ENCODE measurements at places on chromosomes 5 and 9.
A peak's percentile ranks its signal among the peaks of the same experiment; 100 is the strongest.

DNA sequence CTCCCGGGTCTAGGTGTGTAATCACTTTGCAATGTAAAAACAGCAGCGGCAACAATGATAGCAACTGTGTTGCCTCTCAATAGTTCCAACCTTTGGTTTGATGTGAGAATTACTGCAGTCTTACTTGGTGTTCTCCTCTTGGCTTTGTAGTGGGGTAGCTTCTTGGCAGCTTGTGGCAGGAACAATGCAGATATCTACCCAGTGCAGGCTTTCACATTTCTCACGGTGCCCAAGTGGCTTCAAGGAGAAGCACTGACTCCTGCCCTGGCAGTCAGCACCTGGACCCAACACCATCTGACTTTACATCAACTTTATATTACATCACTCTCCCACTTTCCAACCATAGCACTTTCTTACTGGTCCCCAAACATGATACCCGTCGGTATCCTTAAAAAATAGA, 28.4 kb upstream of the TIFAB start:
- no peak for DNase-seq

DNA sequence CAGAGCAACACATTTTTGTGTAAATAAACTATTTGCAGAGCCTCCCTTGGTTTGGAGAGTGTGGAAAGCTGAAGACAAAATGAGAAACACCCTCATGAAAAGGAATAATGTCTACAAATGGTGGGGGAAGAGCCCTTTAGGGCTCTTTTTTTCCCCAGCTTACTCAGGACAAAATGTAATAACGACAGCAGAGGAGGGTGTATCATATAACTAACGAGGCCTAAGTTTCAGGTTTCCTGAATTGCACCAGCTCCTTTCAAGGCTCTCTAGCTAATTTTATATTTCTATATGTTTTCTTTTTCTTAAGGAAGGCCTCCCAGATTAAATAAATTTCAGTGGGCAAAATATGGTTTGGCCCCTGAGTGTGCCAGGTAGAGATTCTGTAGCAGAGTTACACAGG, 116.3 kb downstream of the FEM1C start:
- DNase-seq, result no peak

GRCh38 chr9:21060919-21061561, 16.7 kb downstream of the IFNB1 start:
- DNase-seq, result no peak

GRCh38 chr5:108801776-108802175, 54.1 kb downstream of the FER start:
- DNase-seq, result peak; percentile 86

DNA sequence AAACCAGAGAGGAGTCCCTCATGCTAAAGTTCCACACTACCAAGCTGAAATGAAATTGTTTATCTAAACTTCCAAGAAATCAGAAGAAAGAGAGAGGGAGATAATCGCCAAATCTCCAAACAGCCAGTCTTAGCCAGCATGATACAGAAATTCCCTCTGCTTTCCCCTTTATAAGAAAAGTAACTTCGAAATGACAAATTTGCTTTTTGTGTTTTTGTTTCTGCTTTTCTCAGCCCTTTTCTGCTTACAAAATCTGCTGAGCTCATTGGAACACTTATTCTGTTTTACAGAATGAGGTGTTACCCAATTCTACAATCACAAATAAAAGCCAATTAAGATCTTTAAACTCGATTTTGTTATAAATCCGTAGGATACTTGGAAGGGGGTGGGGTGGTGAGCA, 72.9 kb downstream of the SFXN1 start:
- DNase-seq, result no peak

DNA sequence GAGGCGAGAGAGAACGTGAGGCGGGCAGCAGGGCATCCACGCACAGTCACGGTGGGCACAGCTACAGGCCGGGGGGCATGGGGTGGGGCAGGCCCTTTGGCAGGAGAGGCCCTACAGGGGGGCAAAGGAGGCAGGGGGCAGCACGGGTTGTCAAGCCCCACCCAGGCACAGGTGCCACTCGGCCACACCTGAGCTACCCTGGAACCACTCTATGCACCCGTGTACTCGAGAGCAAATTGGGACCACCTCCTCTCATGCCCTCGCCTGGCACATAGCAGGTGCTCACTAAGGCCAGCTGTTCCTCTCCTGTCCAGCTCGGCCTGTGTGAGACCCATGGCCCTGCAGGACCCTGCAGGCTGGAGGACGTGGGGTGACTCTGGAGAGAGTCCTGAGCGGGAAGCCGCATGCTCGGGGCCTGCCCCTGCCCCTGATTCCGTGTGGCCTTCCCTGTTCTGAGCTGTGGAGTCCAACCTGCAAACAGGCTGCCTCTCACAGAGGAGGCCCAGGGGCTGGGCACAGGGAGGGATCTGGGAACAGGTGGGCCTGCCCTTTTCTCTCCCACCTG, 31.4 kb upstream of the SARDH start:
- DNase-seq, result no peak

DNA sequence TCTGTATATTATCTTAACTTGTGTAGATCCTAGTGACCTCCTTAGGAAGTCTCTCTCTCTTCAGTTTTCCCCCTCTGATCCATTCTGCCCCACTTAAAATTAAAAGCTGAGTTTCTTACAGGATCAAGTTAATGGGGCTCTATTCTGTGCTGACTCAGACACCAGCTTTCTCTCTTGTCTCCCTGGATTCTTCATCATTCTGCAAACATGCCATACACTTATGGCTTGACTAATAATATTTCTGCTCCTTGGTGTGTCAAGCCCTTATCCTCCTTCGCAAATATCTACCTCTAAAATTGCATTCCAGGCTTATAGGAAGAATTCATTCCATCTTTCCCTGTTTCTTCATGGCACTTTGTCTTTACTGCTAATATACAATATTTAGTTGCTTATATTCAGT, 18.1 kb downstream of the LRRC70 start:
- DNase-seq, result no peak

DNA sequence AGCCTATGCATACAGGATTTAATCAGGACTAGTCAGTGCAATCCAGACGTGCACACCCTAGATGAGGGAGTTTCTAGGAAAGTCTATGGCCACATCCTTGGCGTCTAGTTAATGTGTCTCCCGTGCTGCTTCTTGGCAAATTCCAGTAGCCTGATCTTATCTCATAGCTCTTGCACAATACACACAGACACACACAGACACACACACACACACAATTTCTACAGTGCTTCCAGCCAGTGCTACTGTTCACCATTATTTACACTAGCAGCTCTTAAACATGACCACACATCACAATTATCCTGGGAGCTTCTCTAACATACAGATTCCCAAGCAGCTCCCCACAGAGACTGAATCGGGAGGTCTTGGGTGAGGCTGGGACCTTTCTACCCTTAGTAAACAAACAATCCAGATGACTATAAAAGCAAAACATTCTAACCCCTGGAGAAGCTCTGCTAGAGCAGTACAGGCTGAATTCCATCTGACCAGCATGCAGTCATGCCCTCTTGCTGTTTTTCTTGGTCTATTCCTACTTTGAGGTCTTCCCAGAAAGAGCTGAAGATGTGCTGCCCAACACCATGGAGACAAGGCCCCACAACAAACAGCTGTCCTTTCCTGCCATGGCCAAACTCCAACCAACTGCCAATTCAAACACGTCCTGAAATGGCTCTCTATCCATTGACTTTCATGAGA, 236.6 kb downstream of the DEPDC1B start:
- no peak for DNase-seq

DNA sequence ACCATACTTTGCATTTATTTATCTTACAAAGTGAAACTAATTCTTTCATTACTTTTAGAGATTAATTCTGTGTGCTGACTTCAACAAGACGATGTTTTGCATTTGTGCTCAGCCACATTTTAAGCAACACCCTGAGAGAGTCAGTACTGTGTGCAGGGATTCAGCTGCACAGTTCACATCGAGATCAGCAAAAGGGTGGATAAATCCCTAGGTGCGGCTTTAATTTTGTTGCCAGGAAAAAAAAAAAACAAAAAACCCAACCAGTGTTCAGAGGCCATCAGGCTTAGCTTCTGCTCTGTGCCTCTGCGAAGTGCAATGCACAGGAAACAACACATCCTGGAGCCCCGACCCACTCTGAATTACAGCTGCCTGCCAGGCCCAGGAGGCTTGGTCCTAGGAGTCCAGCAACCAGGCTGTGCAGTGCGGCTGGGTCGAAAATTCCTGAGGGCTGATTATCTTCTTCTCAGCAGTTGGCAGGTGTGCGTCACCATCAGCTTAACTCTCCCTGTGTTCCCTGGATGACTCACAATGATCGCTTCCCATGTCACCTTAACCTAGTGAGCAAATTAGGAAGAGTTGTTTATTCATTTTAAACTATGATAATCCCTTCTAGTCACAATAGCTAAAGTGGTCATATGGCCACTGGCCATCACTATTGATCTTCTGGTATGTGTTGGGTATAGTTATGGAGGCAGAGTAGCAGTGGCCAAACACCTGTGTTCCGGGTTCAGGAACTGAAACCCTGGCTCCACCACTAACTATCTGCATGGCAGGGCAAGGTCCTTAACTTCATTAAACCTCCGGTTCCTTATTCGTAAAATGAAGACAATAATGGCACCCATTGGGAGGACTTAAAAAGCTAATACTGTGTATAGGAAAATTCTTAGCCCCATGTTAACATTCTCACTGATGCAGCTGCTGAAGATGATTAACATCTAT, 31.2 kb upstream of the NDUFB6 start:
- peak; percentile 93 for DNase-seq

DNA sequence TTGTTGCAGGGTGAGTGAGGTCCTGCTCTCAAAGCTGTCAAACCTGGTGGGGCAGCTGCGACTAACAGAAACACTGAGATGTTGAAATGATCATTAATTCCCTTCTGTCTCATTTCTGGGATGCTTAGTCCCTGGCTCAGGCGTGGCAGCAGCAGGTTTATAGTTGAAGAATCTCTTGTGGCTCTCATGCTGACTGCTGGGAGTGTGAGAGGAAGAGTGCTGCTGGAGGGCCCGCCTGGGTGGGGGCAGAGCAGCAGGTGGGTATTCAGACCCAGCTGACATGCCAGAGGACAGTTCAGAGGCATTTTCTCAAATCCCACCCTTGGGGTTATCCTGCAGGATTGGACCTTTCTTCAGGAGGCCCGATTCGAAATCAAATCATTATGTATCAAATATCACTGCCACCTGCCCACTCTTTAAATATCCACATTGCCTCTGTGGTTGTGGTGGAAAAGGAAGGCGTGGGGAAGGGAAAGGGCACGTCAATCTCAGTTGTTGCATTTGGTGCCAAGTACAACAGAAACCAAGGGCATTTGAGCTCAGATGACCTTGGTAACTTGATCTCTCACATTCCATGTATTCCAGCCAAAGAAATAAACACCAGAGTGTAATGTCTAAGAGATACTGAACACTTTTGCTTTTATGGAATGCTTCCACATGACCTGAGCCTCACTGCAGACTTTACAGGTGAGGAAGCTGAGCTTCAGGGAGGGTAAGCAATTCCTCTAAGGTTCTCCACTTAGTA, 224.3 kb downstream of the AOPEP start:
- DNase-seq, result no peak

DNA sequence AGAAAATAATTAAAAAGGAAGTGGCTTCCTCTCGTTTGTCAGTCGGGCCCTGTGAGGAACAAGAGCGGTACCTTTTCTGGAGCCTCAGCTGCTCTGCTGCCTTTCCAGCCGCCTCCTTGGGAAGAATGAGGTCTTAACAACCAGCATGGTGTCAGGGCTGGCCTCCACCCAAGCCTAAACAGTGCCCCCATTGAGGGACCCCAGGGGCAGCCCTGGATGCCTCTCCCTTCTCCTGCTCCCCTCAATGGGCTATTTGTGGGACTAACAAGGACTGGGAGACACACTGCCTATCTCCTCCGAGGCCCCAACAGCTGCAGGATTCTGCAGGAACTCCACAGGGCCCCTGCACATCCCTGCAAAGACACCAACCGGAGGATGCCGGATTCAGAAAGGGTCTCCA, 155.4 kb upstream of the MAP3K1 start:
- no peak for DNase-seq

DNA sequence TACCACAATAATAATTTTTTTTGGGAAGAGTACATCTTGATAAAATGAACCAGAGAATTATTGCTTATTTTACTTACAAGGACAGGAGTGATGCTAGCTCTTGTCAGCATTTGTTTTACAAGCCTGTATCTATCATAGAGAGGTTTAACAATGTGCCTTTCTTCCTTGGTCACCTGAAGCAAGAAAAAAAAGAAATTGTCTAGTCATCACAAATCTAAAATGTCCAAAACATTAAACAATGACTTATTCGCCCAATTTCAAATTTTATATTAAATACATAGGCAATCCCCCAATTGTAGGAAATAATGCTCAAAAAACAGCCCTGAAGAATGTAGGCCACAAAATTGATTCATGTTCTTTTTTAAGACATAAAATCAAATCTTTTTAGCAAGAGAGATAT, 56.6 kb downstream of the PKD2L2 start:
- no peak for DNase-seq

GRCh38 chr5:41755705-41756104, 114.5 kb downstream of the OXCT1 start:
- DNase-seq, result no peak

DNA sequence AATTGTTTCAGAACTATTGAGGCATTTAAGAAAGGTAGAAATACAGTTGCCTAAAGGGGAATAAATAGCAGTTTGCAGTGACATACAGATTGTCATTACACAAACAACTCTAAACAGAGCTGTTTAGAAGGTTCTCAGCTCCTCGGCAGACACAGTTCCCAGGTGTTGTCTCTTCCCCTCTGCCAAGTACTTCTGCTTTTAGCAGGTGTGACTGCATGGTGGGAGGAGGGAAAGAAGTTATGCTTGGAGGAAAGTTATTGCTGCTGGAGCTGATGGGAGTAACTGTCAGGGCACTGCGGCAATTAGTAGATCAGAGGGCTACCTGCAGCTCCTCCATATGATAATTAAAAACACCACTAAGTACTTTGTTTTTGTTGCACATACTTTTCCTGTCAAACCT, 14.5 kb downstream of the EDIL3 start:
- DNase-seq, result no peak

DNA sequence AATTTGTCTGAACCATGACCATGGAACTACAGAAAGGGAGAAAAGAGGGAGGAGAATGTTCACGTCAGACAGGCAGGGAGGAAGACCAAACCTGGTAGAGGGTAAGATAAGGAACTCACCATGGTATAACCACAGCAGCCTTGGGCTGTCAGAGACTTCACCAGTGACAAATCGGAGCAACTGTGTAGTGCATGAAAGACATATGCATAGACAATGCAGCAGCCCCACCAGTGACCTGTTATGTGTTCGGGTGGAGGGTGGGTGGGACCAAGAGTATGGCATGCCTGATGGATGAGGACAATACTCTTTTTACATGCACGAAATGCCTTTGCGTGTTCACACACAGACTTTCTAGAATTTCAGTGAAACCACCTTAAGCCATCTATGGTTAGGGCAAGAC, 221.8 kb upstream of the RASEF start:
- no peak for DNase-seq

- peak; percentile 47 for DNase-seq
These were observed 31.7 kb downstream of the GSN start for GRCh38 chr9:121299467-121300282.

- DNase-seq, result no peak
These were observed 104.6 kb downstream of the INSYN2B start for GRCh38 chr5:169875731-169876130.

- DNase-seq, result no peak
These were observed 39.9 kb downstream of the PAX5 start for GRCh38 chr9:36993933-36994764.

- no peak for DNase-seq
These were observed 191.1 kb downstream of the EBF1 start for GRCh38 chr5:158908425-158909220.

Measured in RWPE1 (cell line).